Inflammatory macrophage treated with lipopolysaccharide for 4 hours (primary cell): ENCODE measurements at places on chromosomes 7 and 10.

DNA sequence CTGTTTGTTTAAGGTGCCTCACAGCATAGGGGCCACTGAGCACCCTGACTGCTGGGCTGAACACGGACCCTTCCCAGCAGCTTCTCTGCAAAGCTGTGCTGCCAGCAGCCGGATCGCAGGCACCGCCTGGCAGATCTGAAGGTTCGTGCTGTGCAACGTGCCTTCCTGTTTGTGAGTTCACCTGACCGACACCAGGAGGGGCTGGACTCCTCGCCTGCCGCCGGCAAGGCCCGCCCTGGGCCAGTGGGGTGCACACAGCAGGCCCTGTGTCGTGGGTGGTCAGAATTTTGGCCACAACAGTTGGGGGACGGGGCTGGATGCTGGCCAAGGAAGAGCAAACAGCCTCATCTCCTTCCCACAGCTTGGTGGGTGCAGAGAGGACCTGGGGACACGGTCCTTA is 12.6 kb downstream of the CYP2W1 start:
- DNase-seq = no peak

GRCh38 chr10:43013065-43013464 is 63.8 kb upstream of the RET start:
- peak; percentile 11 for DNase-seq

- peak; percentile 89 for DNase-seq
Observed at GRCh38 chr10:71372882-71373495, 23.7 kb upstream of the CDH23 start.

- no peak for DNase-seq
Observed at GRCh38 chr7:76506081-76506440, 4.3 kb upstream of the UPK3B start.

DNA sequence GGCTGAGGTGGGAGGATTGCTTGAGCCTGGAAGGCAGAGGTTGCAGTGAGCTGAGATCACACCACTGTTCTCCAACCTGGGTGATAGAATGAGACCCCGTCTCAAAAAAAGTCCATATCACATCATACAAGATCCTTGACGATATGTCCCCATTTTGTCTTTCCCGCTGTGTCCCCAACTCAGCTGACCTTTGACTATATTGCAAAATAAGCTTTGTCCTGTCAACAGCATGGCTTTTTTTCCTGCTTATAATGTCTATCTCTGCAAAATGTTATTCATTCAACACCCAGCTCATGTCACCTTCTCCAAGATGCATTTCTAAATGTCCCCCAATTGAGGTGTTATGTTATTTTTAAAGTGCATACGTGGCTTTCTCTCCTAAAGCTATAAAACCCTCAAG is 136.0 kb upstream of the KAT6B start:
- no peak for DNase-seq

- no peak for DNase-seq
Observed at GRCh38 chr7:13077466-13077865, 390.0 kb downstream of the ARL4A start.

DNA sequence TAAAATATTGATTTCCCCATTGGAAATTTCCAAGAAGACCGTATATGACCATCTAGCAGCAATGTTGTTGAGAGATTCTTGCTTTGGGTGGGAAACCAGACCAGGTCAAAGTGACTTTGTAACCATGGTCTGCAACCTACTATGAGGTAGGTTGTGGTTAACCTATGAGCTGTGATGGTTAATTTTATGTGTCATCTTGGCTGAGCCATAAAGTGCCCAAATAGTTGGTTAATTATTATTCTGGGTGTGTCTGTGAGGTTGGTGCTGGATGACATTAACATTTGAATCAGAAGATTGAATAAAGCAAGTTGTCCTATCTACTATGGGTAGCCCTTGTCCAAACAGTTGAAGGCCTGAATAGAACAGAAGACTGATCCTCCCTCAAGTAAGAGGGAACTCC is 18.3 kb upstream of the RALA start:
- DNase-seq = no peak

DNA sequence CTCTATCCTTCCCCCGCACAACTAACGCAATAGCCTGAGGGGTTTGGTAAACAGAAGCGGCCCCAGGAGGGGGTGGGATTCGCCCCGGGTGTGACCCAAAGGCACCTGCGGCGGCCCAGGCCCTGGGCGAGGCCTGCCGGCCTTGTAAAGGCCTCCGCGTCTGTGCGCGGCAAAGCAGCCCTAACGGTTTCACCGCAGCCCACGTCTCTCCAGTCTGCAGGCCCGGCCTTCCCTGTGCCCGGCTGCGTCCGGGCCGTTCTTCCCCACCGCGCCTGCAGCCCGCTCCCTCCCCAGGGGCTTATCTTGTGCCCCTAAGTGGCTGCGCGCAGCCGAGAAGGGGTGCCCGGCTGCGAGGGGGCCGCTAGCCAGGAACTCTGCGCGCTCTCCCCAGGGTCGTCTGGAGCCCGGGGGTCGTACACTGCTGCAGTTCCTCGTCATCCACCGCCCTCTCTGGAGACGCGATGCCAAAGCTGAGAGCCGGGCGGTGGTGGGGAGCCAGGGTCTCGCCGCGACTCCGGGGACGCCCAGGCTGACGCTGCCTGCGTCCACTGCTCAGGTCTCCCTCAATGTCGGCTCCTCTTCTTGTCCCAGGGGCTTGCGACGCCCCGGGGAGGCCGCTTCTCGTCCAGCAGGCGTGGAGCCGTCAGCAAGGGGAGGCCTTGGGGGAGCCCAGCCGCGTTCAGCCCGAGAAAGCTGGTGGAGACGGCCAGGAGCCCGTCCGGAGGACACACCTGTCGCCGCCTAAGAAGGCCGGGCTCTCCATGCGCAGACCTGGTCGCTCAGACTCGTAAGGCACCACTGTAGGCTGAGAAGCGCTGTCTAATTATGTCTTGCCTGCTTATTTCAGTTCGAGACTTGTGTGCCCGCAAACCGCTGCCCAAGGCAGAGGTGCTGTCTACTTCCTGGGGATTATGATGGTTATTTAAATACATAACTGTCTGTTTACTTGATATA is 132.3 kb downstream of the SPAG6 start:
- no peak for DNase-seq
